Cardiac muscle cell (in vitro differentiated cells and primary cell): ENCODE measurements at places on chromosomes 7 and 10.

DNA sequence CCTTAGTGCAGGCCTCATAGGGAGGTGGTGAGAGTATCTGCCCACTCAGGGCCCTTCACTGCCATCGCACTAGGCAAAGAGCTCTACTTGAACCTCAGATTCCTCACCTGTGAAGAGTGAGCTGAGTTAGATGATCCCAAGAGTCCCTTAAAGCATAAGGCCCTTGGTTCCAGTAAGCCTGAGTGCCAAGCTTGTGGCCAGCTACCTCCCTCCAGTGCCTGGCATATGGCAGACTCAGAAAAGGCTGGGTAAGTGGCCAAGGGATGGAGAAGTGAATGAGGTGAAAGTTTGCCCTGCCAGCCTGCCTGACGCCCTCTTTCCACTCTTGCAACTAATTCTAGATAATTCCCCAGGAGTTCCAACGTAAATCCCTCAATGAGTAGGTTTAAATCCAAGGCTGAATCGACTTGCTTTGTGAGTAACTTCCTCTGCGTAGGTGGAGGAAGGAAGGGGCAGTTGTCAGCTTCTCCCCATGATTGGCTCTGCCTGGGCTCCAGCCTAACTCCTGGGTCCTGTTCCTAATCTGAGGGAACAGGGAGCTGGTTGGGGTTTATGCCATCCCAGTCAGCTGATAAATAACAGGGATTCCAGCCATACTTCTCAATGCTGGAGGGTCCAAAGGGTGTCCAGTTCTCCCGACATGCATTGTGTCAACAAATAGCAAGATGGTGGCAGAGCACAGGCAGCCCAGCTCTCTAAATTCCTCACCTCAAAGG is 14.2 kb downstream of the DUSP5 start:
- peaks cover 12% of the 10 kb centered on the region for H3K4me1 ChIP-seq
- H3K4me3 ChIP-seq, result no peak overlapping the region
- H3K27me3 ChIP-seq, result no peaks in the 10 kb centered on the region
- peak; percentile 71 for DNase-seq
- peak overlapping the region; percentile 48 for H3K27ac ChIP-seq
- peaks cover 48% of the 10 kb centered on the region for H3K36me3 ChIP-seq

GRCh38 chr10:122244001-122244975 is 26.8 kb upstream of the BTBD16 start:
- no peaks in the 10 kb centered on the region for H3K27me3 ChIP-seq
- H3K36me3 ChIP-seq, result peaks cover 36% of the 10 kb centered on the region
- DNase-seq, result no peak
- H3K27ac ChIP-seq, result peak overlapping the region; percentile 32
- H3K4me1 ChIP-seq, result no peaks in the 10 kb centered on the region
- no peak overlapping the region for H3K4me3 ChIP-seq

GRCh38 chr7:75732764-75733630 is 5.7 kb downstream of the HIP1 start:
- no peak overlapping the region for H3K4me3 ChIP-seq
- H3K4me1 ChIP-seq, result peaks cover 9% of the 10 kb centered on the region
- peak overlapping the region; percentile 34 for H3K27ac ChIP-seq
- DNase-seq, result peak; percentile 73
- H3K27me3 ChIP-seq, result no peaks in the 10 kb centered on the region

DNA sequence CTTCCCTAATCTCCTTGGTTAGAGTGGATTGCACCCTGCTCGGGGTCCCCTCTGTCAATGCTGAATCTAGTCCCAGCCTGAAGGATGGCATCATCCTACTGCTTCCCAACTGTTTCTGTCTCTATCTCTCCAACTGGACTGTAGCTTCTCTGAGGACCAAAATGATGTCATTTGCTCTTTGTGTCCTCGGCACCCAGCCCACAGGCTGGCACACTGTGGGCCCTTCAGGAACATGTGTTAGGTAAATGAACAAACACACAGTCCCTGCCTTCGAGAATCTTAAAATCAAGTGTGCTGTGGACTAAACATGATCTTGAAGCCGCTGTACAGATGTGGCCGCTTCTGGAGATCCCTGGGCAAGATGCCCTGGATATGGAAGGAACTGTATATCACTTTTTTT is 5.0 kb upstream of the CDH23 start:
- DNase-seq, result no peak
- H3K27ac ChIP-seq, result no peak overlapping the region
- no peaks in the 10 kb centered on the region for H3K36me3 ChIP-seq

- peaks cover 12% of the 10 kb centered on the region for H3K4me1 ChIP-seq
- no peak overlapping the region for H3K27ac ChIP-seq
- peaks cover 10% of the 10 kb centered on the region for H3K36me3 ChIP-seq
- no peak overlapping the region for H3K4me3 ChIP-seq
- DNase-seq, result peak; percentile 84
These were observed 43.1 kb downstream of the MINPP1 start for GRCh38 chr10:87547734-87548311.

DNA sequence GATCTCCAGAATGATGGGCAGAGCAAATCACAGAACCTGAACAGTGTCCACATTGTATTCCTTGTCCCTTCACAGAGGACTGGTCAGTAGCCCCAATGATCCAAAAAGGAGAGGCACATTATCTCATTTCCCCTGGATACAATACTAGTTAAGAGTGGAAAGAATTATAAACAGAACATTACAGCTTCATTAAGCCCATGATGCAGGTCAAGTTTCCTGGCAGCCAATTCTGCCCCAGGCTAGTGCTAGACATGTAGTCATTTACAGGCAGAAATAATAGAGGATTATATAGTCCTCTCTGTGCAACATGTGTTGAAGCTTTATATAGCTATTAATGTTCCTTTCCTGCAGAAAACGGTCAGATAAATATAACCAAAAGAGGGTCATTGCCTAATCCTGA is 124.3 kb upstream of the WNT16 start:
- no peaks in the 10 kb centered on the region for H3K27me3 ChIP-seq
- no peak for DNase-seq
- H3K4me3 ChIP-seq, result no peak overlapping the region
- no peaks in the 10 kb centered on the region for H3K36me3 ChIP-seq
- H3K4me1 ChIP-seq, result no peaks in the 10 kb centered on the region
- H3K27ac ChIP-seq, result no peak overlapping the region

DNA sequence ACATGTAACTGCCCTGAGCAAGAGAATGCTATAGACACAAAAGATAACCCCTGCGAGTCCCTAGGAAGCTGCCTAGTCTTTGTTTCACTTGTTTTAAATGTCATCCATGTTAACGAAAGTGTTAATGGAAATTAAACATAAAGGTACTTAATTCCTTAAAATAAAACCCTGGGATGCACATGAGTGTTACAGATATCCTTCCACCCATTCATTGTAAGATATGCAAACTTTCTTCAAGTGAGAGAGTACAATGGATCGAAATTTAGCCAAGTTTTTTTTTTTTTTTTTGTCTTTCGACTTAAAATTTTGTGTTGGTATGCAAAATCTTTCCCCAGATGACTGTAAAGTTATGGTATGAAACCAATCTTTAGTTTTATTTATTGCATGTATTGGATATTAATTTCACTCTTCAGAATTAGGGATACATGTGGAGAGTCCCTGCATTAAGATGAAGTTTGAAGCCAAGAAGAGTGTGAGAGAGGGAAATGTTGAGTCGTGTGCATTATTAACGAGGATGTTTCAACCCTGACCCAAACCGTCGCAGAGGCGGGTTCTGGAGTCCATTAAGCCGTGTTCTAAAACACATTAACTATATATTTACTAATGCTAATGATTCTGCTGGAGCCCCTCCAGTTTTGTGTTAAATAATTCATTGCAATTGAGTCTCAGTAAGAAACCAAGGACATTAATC is 1.6 kb downstream of the CDK14 start:
- DNase-seq, result no peak
- H3K4me3 ChIP-seq, result peak overlapping the region; percentile 90
- no peaks in the 10 kb centered on the region for H3K27me3 ChIP-seq
- peak overlapping the region; percentile 83 for H3K27ac ChIP-seq

GRCh38 chr7:134823400-134823799 is 44.0 kb downstream of the CALD1 start:
- H3K4me1 ChIP-seq, result no peaks in the 10 kb centered on the region
- no peak overlapping the region for H3K4me3 ChIP-seq
- peak; percentile 48 for DNase-seq
- H3K27ac ChIP-seq, result no peak overlapping the region
- H3K27me3 ChIP-seq, result no peaks in the 10 kb centered on the region
- no peaks in the 10 kb centered on the region for H3K36me3 ChIP-seq

DNA sequence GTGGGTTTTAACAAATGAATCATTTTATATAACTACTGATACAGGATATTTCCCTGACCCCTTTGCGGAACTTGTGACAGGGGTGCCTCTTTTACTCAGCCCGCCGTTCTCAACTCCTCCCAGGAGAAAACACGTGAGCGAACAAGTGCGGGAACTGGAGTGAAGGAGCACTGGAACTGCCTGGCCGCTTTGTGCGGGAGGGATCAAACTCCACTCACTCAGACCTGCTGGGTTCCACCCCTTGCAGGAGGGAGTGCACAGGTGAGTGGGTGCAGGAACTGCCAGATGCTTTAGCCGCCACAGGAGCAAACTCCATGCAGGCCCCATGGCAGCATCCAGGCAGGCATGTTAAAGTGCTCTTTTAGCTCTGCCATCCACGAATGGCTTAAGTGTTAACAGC is 513.4 kb upstream of the GRM3 start:
- H3K4me3 ChIP-seq, result no peak overlapping the region
- no peaks in the 10 kb centered on the region for H3K27me3 ChIP-seq
- DNase-seq, result no peak
- H3K36me3 ChIP-seq, result no peaks in the 10 kb centered on the region
- no peaks in the 10 kb centered on the region for H3K4me1 ChIP-seq
- H3K27ac ChIP-seq, result no peak overlapping the region

DNA sequence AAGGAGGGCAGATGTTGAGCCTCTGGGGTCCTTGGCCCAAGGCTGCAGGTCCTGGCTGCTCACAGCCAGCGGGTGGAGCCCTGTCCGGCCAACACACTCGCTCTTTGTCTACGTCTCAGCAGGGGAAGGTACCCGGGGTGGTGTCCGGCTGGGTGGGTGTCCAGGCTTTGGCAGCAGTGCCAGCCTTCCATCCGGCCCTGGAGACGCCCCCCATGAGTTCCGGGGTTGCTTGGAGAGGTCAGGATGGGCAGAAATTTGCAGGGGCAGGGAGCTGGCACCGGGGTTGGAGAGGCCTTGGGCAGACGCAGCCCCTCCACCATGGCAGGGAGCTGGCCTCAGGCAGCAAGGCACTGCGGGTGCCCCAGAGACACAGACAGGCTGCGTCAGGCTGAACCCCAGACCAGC is 42.2 kb upstream of the ELN start:
- DNase-seq, result no peak
- no peaks in the 10 kb centered on the region for H3K27me3 ChIP-seq
- no peak overlapping the region for H3K4me3 ChIP-seq
- H3K4me1 ChIP-seq, result no peaks in the 10 kb centered on the region

DNA sequence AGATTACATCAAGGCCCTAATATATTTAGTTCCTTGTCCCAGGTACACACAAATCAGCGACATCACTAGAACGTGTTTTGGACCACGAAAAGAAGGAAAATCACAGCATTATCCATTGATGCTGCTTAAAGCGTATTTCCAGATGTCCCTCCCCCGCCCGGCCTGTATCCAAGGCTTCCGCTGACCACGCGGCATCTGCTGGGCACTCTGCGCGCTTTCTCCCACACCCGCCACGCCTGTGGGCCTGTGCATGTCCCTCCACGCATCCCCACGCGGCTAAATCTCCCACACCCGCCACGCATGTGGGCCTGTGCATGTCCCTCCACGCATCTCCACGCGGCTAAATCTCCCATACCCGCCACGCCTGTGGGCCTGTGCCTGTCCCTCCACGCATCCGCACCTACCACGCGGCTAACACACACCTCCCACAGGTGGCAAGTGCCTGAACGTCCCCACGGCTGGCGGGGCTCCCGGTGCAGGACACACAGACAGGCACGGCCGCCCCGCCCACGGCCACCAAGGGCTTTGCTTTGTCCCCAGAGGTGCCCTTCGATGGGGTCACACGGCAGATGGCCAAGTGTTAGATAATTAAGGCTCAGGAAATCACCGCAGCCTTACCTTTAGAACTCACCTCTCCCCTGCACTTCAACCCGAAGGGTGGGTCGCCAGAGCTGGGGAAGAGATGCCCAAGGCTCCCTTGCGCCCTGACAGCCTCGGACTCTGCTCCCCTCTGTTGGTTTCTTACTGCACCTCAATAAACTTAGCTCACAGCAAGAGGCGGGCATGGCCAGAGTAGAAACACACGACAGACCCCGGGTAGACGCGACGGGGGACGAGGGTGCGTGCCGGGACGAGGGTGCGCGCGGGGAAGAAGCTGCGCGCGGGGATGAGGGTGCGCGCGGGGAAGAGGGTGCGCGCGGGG is 49.5 kb downstream of the DIP2C start:
- no peaks in the 10 kb centered on the region for H3K4me1 ChIP-seq
- H3K4me3 ChIP-seq, result no peak overlapping the region
- no peaks in the 10 kb centered on the region for H3K36me3 ChIP-seq
- no peaks in the 10 kb centered on the region for H3K27me3 ChIP-seq
- no peak for DNase-seq
- H3K27ac ChIP-seq, result no peak overlapping the region

GRCh38 chr10:93751832-93752231 is 5.9 kb upstream of the LGI1 start:
- H3K27ac ChIP-seq, result no peak overlapping the region
- H3K4me1 ChIP-seq, result peaks cover 6% of the 10 kb centered on the region
- DNase-seq, result peak; percentile 43
- H3K36me3 ChIP-seq, result no peaks in the 10 kb centered on the region
- no peak overlapping the region for H3K4me3 ChIP-seq

- H3K4me3 ChIP-seq, result no peak overlapping the region
- no peaks in the 10 kb centered on the region for H3K36me3 ChIP-seq
- no peaks in the 10 kb centered on the region for H3K4me1 ChIP-seq
- H3K27ac ChIP-seq, result no peak overlapping the region
These were observed 73.7 kb downstream of the ITIH5 start for GRCh38 chr10:7593063-7593462.

GRCh38 chr7:116443101-116443523 is 56.4 kb upstream of the CAV2 start:
- H3K4me1 ChIP-seq, result no peaks in the 10 kb centered on the region
- H3K27ac ChIP-seq, result no peak overlapping the region
- no peaks in the 10 kb centered on the region for H3K36me3 ChIP-seq
- no peak overlapping the region for H3K4me3 ChIP-seq
- H3K27me3 ChIP-seq, result no peaks in the 10 kb centered on the region

GRCh38 chr7:26051021-26051420 is 101.0 kb upstream of the NFE2L3 start:
- no peaks in the 10 kb centered on the region for H3K36me3 ChIP-seq
- H3K4me3 ChIP-seq, result no peak overlapping the region
- no peaks in the 10 kb centered on the region for H3K27me3 ChIP-seq
- DNase-seq, result no peak

GRCh38 chr7:98878365-98879197 is at the start of gene TRRAP:
TSS of gene TRRAP (plus strand) at chr7:98878532. CDS start at chr7:98881151, 2,619 bp downstream.
- H3K4me3 ChIP-seq, result peak within 1 kb of the TSS; percentile 79
- H3K4me1 ChIP-seq, result peaks cover 3% of the 10 kb centered on the region
- no peaks in the 10 kb centered on the region for H3K27me3 ChIP-seq
- H3K27ac ChIP-seq, result peak within 1 kb of the TSS; percentile 94
- H3K36me3 ChIP-seq, result peaks cover 20% of the 10 kb centered on the region

- no peaks in the 10 kb centered on the region for H3K36me3 ChIP-seq
- H3K27me3 ChIP-seq, result no peaks in the 10 kb centered on the region
- no peak overlapping the region for H3K27ac ChIP-seq
- H3K4me3 ChIP-seq, result no peak overlapping the region
- DNase-seq, result no peak
- peaks cover 7% of the 10 kb centered on the region for H3K4me1 ChIP-seq
These were observed 10.2 kb downstream of the ATP6V0E2 start for GRCh38 chr7:149884016-149884415.

GRCh38 chr10:131548176-131548575 is 236.7 kb upstream of the TCERG1L start:
- peaks cover 9% of the 10 kb centered on the region for H3K27me3 ChIP-seq
- no peak overlapping the region for H3K4me3 ChIP-seq
- DNase-seq, result no peak
- no peak overlapping the region for H3K27ac ChIP-seq
- H3K36me3 ChIP-seq, result no peaks in the 10 kb centered on the region
